ENCODE measurements at places on chromosomes 3 and 15.

- peak; percentile 12 for DNase-seq
Observed at GRCh38 chr3:114827495-114827894, 319.6 kb downstream of the ZBTB20 start.

- peak; percentile 44 for DNase-seq
Observed at GRCh38 chr3:53044711-53045517, 959 bp downstream of the SFMBT1 start.

- peak; percentile 15 for DNase-seq
Observed at GRCh38 chr15:49155834-49156627, 632 bp upstream of the COPS2 start.

- no peak for DNase-seq
Observed at GRCh38 chr3:137647179-137647578, 116.9 kb upstream of the SOX14 start.

GRCh38 chr3:100075851-100076730 is 38.2 kb downstream of the FILIP1L start:
- DNase-seq: no peak

- DNase-seq: no peak
Observed at GRCh38 chr3:71994906-71995305, 210.0 kb upstream of the PROK2 start.

- no peak for DNase-seq
Observed at GRCh38 chr3:38167591-38167990, 2.3 kb downstream of the OXSR1 start.

GRCh38 chr15:55552451-55552850 is 35.7 kb downstream of the PYGO1 start:
- no peak for DNase-seq

- no peak for DNase-seq
Observed at GRCh38 chr15:39404767-39405181, 176.1 kb upstream of the THBS1 start.

DNA sequence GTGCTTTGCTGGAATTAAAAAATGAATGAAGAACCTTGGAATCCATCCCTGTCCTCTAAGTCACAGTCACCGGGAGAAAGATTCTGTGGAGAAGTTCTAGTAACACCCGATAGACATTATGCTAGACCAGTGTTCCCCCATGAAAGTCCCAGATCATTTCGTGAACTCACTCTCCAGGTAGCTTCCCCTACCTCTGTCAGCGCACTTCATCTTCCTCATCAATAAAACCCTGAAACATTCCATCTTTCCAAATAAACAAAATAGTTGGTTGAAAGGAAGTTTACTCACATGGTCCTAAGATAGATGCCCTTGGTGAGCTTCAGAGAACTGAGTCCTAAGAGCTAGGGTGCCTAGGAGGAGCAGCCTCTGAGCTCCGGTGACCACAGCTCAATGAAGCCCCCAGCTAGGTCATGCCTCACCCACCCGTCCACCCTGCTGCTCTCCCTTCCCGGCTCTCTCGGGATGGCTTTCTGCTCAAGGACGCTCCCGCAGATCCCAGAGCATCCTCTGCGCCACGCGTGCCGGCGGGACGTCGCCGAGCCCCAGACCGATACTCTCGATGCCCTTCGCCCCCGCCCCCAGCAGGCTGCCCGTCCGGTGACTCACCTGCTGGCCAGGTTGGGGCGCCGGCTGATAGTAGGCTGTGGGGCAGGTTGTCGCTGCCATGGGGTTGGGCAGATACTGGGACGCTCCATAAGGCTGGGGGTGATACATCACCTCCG is 776 bp downstream of the VGLL3 start:
- DNase-seq: no peak

GRCh38 chr15:28889346-28889745 is 3.6 kb downstream of the APBA2 start:
- DNase-seq: no peak

DNA sequence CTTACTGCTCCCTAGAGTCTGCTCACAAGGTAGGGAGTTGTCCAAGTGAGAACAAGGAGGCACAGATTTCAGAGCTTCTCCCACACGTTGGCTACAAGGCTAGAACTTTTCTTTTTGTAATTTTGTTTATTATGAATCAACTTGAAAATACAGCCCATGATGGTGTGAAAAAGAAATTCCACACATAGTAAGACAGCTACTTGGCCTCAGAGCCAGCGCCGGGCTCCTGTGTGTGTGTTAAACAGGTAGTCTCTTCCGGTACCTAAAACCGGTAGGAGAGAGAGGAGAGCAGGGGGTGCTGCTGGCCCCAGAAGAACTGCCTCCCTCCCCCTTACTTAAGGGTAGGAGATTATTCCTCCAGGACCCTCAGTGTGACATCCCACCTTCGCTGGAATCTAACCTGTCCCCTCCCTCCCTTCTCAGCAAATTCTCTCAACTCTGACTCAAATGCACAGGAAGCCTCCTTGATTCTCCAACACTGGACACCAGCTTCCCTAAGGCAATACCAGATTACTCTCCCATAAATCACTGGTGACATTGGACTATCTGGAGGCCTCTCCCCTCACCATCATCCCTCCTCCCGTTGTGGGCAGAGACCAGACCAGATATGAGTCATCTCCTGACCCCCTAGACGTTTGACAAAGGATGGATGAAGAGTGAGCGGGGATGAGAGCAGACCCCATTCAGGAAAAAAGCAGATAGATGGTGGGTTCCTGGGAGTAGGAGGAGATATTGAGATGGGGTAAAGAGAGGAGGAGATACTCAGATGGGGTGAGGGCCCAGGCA is 4.5 kb upstream of the IP6K1 start:
- DNase-seq: no peak

- DNase-seq: no peak
Observed at GRCh38 chr15:64205202-64205601, 42.4 kb upstream of the PPIB start.

DNA sequence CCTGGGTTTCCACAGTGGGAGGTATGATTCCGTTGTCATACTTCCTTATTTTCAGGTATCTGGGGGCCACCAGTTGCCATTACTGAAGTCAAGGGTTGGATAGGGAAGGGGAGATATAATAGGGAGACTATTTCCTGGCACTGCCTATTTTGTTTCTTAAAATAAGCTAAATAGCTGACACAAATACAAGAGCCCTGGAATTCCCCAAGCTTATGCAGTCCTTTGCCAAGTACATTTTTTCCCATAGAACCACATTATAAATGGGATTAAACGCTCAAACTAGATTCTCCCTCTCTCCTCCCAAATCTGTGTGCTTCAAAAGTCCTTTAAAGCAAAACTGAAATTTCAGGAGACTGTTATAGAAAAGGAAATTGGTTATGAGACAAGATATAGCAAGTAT is 68.7 kb downstream of the AP4E1 start:
- DNase-seq: no peak

DNA sequence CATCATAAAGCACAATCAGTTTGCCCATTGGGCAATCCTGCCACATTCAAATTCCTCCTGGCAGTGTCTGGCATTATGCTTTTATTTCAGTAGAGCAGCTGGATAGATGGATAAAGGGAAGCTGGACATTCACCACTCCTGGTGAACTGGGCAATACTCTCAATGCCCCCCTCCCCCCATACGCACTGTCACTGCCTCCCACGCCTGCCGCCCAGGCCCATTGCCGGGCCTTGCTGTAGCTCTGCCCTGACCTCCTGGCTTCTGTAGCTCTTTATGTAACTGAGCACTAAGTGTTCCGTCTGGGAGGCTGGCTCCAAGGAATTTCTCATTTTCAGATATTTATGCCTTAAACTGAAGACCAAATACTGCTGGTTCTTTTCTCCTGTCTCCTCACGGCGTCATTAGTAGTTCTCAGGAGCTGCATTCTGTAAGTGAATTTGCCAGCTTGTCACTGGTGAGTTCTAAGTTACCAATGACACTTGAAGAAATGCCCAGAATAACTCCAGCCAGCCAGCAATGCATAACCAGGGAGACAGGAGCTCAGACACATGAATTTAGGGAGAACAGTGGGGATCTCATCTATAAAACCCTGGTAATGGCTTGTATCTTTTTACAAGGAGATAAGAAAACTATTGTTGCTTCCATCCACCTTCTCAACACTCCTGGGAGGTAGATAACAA is 25.5 kb upstream of the RASGRF1 start:
- DNase-seq: peak; percentile 23

DNA sequence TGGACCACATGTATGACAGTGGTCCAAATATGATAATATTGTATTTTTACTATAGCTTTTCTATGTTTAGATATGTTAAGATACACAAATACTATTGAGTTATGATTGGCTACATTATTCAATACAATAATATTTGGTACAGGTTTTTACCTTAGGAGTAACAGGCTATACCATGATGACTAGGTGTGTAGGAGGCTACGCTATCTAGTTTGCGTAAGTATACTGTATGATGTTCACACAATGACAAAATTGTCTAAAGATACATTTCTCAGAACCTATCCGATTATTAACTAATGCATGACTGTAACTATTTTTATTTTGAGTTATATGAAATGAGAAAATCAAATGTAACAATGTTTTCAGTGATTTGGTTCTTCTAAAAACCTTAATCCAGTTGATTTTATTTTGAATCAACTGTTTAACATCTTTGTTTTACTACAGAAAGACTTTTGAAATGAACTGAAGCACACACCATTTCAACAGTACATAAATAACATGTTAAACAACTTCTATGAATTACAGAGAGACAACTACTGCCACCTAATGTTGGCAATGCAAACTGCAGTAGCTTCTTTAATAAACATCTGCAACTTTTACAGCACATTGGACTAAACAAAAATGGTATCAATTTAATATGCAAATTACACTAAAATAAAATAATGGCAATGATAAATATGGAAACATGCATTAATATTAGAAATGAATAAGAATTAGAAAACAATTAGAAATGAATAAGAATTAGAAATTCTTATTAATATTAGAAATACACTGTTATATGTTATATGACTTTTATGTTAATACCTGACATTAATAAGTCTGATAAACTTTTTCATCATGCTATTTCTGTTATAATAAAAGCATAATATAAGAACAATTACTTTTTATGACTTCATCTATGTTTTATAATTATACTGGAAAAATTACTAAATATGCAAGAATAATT is 255.7 kb downstream of the MBNL1 start:
- peak; percentile 42 for DNase-seq

GRCh38 chr3:163768048-163768447 is 1310.2 kb downstream of the SI start:
- DNase-seq: no peak

GRCh38 chr3:53881691-53882593 is at the start of gene ACTR8:
Gene ACTR8 (minus strand): TSS chr3:53882152. CDS start chr3:53882101, 51 bp downstream.
- DNase-seq: peak; percentile 87

DNA sequence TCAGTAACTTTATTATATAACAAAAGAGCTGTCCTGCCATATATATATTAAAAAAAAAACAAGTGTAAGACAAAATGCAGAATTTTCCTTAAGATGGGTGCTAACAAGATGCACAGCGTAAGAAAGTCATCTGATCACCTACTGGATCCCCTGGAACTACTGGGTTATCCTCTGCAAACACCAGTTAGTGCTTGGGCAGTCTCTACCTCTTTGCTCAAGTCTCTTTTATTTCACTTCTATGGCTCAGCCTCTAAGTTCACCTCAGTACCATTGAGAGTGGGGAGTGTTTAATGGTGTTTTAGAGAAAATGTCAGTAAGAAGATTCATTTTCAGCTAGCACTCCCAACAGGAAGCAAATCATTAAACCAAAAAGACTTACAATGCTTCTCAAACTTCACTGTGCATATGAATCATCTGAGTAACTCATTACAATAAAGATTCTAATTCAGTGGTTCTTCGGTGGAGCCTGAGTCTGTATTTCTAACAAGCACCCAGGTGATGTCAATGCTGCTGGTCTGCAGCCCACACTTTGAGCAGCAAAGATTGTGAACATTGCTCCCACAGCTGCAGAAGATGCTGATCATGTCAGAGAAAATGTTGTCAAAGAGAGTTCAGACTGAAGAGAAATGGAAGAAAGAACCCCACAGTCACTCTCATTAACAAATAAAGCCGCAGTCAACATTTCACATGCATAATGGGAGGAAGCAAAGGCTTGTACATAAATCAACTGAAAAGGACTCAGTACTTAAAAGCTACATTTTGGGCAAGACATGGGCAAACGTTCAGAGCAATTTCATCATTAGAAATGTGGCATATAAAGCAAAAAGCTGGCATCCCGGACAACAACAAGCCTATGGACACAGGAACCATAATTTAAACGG is 227.1 kb upstream of the ATP11B start:
- peak; percentile 19 for DNase-seq

DNA sequence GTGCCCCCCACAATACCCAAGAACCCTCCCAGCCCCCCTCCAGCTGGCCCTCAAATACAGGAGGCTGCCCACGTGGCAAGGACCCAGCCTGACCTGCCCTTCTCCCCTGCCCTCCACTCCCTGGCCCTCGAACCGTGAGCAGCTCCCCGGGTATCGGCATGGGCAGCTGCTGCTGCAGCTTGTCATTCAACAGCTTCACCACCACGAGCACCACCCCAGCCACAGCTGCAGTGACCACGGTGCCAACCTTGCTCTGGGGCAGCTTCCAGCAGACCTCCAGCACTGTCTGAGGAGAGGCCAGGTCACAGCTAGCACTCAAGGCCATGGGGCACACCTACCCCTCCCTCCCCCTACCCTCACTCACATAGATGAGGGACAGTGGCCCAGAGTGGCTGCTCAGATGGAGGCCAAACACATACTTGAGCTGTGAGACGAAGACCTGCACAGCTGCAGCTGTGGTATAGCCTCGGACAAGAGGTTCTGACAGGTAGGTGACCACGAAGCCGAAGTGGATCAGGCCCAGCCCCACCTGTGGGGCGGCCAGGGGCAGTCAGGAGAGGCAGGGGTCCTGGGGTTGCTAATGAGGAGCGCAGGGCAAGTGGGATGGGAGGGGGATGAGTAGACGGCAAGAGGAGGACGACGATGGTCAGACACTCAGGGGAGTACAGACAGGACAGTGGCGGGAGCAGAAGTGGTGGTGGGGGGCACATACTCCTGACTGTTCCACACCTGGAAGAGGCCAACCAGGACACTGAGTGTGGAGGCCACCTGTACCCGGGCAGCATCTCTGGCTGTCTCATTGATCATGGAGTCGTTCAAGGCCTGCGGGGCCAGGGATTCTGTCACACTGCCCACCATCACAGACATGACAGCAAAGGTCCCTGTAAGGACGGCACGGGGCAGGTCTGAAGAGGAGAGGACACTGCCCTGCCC is 3.5 kb downstream of the SLC26A6 start:
- DNase-seq: no peak

- peak; percentile 81 for DNase-seq
Observed at GRCh38 chr3:49199239-49199899, 28.0 kb downstream of the KLHDC8B start.

DNA sequence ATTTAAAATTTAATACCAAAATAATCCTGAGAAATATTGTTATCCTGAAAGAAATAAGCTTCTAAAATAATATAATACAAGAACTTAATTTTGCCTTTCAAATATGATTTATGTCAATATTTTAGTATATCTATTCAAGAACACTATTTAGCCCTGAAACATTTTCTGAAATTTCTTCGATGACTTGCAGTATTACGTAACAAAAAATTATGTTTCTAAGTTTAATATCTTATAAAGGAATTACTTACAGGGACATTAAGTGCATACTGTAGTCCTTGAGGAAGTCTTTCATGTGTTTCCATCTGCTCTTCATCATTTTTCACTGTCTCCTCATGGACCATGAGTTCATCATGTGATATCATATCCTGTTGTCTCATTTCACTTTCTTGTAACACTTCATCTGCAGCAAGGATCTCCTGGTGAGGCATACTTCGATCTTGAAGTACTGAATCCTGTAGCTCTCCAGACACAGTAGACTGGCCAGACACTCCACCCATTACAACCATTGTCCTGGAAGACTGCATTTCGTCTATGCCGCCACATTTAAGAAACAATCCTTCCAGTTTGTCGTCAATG is 62.0 kb downstream of the ZNF148 start:
- no peak for DNase-seq

Data from renal pelvis (tissue), 12 donors.